ENCODE measurements at places on chromosomes 16 and 17.

GRCh38 chr16:592518-593306 lies 2.8 kb downstream of the RAB40C start:
- DNase-seq, result no peak

DNA sequence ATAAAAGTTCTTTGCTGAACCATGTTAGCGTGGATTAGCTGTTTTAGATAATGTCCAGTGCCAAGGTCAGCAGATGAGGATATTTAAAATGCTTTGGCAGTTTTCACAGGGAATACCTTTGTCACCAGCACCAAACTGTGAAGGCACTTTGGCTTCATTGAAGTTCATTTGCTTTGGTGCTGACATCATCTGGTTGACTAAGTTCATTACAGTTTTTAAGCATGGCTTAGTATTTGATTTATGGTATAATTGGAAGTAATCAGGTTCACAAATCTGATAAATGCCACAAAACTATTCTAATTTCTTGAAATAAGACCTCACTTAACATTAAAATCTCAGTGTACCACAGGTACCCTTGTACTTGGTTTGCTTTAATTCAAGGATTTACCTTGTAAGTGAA lies 4.3 kb downstream of the GID4 start:
- DNase-seq, result no peak

GRCh38 chr16:47716571-47716970 lies 255.4 kb downstream of the PHKB start:
- DNase-seq, result no peak

- no peak for DNase-seq
These were observed 21.7 kb downstream of the IL4R start for GRCh38 chr16:27335349-27336053.

GRCh38 chr17:15233022-15233805 lies 31.9 kb downstream of the PMP22 start:
- DNase-seq, result no peak

DNA sequence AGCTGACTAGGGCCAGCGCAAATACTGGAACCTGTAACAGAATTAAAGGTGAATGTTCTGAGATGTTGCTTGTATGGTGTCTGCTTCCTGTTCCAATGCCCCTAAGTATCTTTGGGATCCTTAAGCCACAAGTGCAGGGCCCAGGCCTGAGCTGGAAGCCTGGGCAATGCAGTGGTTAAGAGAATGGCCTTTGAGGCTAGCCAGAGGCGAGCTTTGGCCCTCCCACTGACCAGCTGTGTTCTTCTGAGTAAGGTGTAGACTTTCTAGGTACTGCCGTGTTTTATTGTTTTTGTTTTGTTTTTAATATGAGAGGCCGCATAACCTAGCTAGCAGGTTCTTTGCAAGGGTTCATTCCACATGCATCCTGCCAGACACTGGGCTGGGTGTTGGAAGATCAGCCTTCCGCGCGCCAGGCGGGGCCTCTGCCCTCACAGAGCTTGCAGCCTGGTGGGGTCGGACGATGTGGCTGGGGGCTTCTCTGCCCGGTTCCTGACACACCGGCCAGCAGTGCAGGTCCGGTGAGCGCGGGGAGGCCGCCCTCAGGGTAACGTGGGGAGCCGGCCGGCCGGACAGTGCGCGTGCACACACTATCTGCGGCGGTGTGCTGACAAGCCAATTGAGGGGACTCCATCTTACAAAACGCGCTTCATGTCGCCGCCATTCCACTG lies 551 bp upstream of the MLX start:
- DNase-seq, result no peak

- no peak for DNase-seq
These were observed 519 bp downstream of the ST6GALNAC2 start for GRCh38 chr17:76585033-76585648.

GRCh38 chr16:14186795-14187221 lies 115.7 kb downstream of the MRTFB start:
- DNase-seq, result no peak
